ENCODE measurements at places on chromosomes 1 and 21. TPM values are rescaled to one million over a fixed set of nuclear protein-coding genes. Genes with fewer than 3 reads are reported as not detected.

DNA sequence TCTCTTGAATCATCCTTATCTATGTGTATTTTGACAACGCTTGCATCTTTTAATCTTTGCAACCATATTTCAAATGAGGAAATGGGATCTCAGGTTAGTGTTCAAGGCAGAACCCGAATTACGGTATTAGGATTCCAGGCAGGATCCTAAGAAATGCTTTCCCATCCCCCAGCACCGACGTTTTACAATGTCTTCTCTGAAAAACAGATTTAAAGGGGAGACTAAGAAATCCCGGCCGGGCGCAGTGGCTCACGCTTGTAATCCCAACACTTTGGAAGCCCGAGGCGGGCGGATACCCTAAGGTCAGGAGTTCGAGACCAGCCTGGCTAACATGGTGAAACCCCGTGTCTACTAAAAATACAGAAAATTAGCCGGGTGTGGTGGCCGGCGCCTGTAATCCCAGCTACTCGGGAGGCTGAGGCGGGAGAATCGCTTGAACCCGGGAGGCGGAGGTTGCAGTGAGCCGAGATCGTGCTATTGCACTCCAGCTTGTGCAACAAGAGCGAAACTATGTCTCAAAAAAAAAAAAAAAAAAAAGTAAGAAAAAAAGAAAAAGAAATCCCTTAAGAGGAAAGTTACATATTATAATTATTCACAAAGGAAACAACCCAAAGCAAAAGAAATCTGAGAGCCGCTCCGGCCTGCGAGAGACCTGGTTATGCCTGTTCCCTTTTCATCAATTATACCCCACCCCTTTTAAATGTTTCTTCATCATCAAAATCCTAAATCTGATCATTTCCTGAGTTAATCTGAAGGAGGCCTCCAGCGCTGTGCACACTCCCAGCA lies 801 bp upstream of the GORAB start:
- no peaks in the 10 kb centered on the region for H3K27me3 ChIP-seq
- H3K27ac ChIP-seq = peak overlapping the region; percentile 91

GRCh38 chr1:113984710-113985109 lies 5.4 kb downstream of the OLFML3 start:
- H3K27me3 ChIP-seq = no peaks in the 10 kb centered on the region
- no peaks in the 10 kb centered on the region for H3K36me3 ChIP-seq
- H3K27ac ChIP-seq = no peak overlapping the region
- H3K4me3 ChIP-seq = no peak overlapping the region
- H3K4me1 ChIP-seq = no peaks in the 10 kb centered on the region
- DNase-seq = no peak

ACTN2 gene
- total RNA-seq = not detected

GRCh38 chr1:84735483-84735882 lies 45.2 kb upstream of the SSX2IP start:
- H3K4me1 ChIP-seq = no peaks in the 10 kb centered on the region
- no peak overlapping the region for H3K27ac ChIP-seq
- no peaks in the 10 kb centered on the region for H3K27me3 ChIP-seq
- no peaks in the 10 kb centered on the region for H3K36me3 ChIP-seq

DNA sequence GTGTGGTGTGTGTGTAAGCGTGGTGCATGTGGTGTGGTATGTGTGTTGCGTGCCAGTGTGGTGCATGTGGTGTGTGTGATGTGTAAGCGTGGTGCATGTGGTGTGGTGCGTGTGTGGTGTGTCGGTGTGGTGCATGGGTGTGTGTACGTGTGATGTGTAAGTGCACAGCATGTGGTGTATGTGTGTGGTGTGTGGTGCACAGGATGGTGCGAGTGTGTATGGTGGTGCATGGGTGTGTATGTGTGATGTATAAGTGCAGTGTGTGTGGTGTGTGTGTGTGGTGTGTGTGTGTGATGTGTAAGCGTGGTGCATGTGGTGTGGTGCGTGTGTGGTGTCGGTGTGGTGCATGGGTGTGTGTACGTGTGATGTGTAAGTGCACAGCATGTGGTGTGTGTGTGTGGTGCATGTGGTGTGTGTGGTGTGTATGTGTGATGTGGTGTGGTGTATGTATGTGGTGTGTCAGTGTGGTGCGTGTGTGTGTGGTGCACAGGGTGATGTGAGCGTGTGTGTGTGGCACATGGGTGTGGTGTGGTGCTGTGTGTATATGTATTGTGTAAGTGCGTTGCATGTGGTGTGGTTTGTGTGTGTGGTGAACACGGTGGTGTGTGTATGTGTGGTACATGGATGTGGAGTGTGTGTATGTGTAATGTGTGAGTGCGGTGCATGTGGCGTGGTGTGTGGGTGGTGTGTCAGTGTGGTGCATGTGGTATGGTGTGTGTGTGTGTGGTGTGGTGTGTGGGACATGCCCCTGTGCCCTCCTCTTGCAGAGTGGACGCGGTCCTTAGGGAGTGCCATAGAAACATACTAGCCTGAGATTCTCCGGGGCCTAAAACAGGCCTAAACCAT lies 1.1 kb upstream of the C2CD2 start:
- no peaks in the 10 kb centered on the region for H3K27me3 ChIP-seq

DNA sequence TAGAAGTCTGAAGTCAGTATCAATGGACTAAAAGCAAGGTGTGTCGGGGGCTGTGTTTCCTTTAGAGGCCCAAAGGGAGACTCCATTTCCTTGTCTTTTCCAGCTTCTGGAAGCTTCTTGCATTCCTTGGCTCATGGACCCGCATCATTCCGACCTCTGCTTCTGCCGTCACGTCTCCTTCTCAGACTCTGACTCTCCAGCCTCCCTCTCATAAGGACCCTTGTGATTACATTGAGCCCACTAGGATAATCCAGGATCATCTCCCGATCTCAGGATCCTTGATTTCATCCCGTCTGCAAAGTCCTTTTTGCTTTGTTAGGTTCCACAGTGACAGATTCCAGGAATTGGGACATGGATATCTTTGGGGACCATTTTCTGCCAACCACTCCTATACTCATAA lies 265.8 kb upstream of the CSF3R start:
- DNase-seq = no peak
- H3K4me1 ChIP-seq = no peaks in the 10 kb centered on the region
- no peaks in the 10 kb centered on the region for H3K36me3 ChIP-seq
- no peak overlapping the region for H3K27ac ChIP-seq

DNA sequence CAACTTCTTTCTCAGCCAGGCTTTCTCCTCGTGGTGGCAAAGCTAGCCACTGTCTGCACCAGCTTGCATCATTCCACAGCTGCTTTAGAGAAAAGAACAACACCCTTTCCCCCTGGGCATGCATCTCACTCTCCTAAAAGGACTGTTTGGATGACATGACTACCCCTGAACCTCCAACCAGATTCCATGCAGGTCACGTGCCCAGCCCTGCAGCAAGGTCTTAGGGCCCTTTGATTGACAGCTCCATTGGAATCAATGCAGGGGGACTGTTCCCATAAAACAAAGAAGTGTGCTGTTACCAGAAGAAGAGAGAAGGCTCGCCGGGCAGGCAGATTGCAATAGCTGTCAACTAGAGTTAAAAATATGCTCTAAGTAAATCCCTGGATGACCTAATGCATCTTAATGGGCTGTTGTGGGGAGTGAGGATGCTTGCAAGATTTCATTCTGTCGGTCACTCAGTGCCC lies 24.4 kb downstream of the KCNA2 start:
- no peaks in the 10 kb centered on the region for H3K27me3 ChIP-seq
- H3K36me3 ChIP-seq = no peaks in the 10 kb centered on the region
- no peaks in the 10 kb centered on the region for H3K4me1 ChIP-seq

FMO1 gene
- total RNA-seq = not detected

DNA sequence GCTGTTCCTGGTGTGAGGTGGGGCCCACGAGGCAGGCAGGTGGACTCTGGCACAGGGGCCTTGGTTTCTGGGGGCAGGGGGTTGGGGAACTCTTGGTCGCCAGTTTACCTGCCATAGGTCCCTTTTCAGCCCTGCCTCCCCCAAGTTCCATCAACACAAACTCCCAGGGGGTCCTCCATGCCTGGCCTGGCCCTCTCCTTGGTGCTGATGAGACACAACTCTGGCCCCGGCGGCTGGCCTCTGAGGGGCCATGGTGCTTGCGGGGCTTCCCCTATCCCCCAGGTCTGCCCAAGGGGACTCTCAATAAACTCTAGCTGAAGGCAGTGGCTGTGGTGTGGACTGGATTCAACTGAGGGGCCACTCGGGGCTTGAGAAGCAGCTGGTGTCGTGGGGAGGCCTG lies 16.0 kb downstream of the HTR6 start:
- H3K4me3 ChIP-seq = no peak overlapping the region
- DNase-seq = no peak
- no peaks in the 10 kb centered on the region for H3K36me3 ChIP-seq
- H3K27ac ChIP-seq = no peak overlapping the region

CELA3B gene
- total RNA-seq = not detected

REG4 gene
- 3.0 TPM for total RNA-seq

Measured in naive thymus-derived CD4-positive, alpha-beta T cell (primary cell).